ENCODE measurements at places on chromosomes 16 and 17. TPM values are rescaled to one million over a fixed set of nuclear protein-coding genes. Genes with fewer than 3 reads are reported as not detected.

- DNase-seq: no peak
Measured at GRCh38 chr16:57788252-57788841, 13.9 kb downstream of the KIFC3 start.

GRCh38 chr17:61122326-61122913, 277.2 kb upstream of the TBX2 start:
- no peak for DNase-seq

DNA sequence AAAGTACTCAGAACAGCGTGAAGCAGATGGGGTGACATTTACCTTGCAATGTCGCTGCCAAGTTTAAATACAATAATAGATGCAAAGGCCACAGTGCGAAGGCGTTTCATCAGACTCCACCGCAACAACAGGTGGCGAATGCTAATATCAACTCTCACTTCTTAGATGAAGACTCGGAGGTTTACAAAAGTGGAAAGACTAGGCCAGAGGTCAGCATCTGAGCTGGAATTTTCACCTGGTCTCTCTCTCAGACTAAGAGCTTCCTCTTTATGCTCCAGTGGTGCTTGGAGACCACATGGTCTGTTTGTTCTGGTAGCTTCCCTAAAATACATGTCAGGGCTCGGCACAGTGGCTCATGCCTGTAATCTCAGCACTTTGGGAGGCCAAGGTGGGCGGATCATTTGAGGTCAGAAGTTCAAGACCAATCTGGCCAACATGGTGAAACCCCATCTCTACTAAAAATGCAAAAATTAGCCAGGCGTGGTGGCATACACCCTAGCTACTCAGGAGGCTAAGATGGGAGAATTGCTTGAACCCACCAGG, 169.1 kb downstream of the XYLT1 start:
- peak; percentile 56 for DNase-seq

- peak; percentile 86 for DNase-seq
Measured at GRCh38 chr16:10964039-10964890, 19.9 kb downstream of the CLEC16A start.

- no peak for DNase-seq
Measured at GRCh38 chr16:69787883-69788282, 25.8 kb downstream of the WWP2 start.

DNA sequence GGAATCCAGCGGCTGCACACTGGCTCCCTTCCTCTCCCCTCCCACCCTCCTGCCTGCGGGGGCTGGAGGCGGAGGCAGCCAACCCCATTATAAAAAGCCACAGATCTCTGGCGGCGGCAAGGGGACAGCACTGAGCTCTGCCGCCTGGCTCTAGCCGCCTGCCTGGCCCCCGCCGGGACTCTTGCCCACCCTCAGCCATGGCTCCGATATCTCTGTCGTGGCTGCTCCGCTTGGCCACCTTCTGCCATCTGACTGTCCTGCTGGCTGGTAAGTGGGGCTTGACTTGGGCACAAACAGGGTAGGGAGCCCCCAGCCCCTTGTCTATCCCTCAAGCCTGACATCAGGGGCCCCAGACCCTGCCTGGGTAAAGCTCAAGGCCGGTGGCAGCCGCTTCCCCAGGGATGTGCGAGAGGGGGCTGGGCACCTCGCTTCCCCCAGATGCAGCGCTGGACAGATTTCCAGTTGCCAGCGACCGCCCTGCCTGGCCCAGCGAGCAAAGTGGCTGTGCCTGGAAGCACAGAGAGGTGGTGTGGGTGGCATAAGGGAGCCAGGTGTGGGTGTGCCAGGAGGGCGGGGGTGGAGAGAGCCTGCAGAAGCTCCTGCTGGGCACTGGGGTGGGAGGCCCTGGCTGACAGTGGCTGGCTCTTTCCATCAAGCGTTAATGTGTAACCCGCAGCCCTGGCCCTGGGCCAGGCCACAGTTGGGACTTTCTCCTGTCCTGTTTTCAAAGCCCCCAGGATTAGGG, at the start of gene CX3CL1:
Gene CX3CL1 (plus strand): TSS at position 119 of the 745 bp plus-strand sequence. CDS start 79 bp downstream, at position 198.
- DNase-seq: no peak

DNA sequence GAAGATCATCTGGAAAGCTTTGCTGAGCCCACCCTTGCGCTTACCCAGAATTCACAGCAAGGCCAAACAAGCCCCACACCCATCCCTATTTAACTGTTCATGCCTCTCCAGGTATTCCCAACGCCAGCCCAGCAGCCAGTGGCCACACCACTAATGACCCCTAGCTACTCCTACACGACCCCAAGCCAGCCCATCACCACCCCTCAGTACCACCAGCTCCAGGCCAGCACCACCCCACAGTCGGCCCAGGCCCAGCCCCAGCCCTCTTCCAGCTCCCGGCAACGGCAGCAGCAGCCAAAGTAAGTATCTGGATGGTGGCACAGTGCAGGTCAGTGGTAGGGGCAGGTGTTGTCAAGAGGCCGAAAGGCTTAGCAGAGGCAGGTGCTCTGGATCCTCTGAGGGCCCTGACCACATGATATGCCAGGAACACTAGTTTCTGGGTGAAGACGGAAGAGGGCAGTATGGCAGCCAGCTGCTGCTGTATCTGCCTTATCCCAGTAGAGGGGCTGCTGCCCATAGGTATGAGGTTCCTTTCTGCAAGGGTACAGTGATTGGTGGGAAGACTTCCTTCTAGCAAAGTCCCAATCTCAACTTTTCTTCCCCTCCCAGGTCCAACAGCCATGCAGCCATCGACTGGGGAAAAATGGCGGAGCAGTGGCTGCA, 10.7 kb downstream of the PROCA1 start:
- DNase-seq: no peak

GRCh38 chr17:64126918-64127317, 3.0 kb downstream of the ERN1 start:
- DNase-seq: no peak

DNA sequence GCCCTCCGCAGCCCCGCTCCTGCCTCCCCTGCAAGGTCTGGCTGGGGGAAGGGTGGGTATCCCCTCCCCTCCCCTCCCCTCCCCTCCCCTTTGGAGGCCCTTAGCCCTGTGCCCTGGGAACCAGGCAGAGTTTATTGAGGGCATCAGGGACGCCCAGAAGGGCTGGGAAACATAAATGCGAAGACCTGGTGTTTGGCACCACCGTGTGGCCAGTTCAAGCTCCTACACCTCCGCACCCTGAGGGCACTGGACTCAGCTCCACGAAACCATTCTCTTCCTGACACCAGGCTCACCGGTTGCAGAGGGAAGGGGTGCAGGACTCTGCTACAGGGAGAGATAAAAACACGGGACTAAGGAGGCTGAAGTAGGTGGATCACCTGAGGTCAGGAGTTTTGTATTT, 1.0 kb upstream of the AIPL1 start:
- peak; percentile 78 for DNase-seq

DNA sequence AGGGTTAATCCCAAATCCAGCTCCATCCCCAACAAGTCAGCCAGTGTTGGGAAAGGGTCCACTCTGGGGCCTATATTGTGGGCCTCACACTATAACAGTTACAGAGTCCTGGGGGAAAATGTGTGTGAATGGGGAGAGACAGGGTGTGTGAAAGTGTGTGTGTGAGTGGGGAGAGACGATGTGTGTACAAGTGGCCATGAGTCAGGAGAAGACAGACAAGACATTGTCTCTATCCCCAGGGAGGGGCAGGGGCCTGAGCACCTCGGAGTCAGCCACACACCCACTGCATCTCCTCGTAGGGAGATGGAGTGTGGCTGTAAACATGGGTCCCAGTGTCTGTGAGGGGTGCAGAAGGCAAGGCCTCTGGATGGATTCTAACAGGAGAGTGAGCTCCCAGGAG, 2.9 kb downstream of the CRHR1 start:
- DNase-seq: no peak

DNA sequence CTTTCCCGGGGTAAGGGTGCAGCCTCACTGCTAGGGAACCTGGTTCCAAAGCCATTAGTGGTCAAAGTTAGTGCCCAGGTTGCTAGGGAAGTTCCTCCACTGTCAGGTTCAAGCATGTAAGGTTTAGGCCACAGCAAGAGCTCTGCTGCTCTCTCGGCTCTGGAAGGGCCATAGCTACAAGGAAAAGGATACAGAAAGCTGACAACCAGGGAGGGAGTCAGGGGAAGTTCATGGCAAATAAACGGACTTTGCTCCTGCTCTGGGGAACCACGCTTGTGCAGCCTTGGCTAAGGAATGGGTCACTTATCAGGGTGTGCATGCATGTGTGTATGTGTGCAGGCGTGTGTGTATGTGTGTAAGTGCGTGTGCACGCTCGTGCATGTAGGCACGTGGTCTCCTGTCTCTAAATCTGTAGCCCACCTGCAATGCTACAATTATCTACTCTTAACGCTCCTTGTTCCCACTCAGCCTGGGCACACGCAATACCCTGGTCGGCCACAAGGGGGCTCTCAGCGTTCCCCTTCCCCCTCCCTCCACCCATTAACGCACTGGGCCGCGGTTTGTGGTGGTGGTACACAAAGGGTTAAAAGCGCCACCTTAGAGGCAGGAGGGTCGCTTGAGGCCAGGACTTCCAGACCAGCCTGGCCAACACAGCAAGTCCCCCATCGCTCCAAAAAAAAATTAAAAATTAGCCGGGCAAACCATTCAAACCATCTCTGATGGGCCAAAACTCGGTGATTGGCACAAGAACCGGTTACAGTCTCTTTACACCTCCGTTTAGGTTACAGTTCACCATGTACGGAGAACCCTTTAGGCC, 48.4 kb upstream of the KDM8 start:
- DNase-seq: peak; percentile 58

DNA sequence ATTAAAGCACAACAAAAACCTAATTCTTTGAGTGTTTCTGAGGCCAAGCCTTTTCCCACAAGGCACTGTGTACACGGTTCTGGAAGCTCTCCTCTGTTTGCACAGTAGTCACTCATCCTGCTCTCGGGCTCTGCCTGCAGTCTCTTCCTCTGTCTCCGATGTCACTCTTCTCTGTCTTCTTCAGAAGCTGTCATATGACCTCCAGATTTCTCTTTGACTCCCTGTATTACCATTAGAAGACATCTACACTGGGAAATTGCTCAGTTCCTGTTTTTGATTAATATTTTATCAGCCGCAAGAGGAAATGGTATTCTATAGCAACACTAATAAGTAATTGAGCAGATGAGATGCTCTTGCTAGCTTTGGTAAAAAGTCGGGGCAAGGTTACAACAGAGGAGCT, 422.9 kb downstream of the WWOX start:
- DNase-seq: no peak

DNA sequence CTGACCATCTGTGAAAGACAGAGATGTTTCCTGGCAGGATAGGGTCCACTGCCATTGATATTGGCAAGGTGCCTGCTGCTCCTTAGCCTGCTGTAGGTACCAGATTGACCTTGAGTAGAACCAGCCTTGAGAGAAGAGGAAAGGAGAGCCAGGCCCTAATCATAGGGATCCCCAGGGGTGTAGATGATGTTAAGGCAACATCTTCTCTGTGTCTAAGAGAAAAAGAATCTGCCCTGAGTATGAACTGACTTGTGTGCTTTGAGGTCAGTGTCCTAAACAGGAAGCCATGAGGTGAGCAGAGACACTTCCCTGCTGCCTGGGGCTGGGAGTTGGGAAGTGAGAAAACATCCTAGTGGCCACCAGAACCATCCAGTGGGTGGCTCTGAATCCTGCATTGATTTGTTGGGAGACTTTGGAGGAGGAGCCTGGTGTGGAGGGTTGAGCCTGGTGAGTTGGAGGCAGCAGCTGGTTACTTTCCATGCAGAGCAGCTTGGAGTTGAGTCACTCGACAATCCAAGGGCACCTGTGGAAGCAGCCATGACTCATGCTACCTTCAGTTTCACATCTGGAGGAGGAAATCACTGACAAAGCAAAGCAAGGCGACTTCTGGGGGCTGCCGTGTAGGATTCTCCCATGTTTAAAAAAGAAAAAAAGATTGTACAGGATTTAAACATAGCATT, 47.8 kb downstream of the BMERB1 start:
- DNase-seq: no peak

DNA sequence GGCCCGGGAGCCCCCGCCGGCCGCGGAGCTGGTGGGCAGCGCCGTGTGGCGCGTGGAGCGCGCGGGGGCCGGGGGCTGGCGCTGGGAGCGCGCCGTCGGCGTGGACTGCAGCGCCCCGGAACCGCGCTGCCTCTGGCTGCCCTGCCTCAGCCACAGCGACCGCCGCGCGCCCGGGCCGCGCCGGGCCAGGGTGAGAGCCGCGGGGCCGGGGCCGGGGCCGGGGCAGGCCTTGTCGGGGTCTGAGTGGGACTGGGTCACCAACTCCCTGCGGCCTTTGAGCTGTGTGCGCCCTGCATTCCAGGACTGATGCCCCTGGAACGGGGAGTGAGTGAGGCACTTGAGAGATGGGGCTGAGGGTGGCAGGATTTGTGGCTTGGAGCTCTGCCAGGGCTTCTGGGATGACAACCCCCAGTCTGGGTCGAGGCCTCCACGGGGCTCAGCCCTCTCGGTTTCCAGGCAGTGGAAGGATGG, 25.7 kb downstream of the ARHGAP23 start:
- no peak for DNase-seq

DNA sequence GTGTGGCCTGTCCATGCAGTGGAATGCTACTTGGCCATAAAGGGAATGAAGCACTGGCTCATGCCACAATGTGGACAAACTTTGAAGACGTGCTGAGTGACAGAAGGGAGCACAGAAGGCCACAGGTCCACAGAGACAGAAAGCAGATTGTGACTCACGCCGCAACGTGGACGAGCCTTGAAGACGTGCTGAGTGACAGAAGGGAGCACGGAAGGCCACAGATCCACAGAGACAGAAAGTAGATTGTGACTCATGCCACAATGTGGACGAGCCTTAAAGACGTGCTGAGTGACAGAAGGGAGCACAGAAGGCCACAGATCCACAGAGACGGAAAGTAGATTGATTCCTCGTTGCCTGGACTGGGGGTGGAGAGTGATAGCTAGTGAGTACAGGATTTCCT, 19.2 kb downstream of the ZC3H18 start:
- DNase-seq: no peak

DNA sequence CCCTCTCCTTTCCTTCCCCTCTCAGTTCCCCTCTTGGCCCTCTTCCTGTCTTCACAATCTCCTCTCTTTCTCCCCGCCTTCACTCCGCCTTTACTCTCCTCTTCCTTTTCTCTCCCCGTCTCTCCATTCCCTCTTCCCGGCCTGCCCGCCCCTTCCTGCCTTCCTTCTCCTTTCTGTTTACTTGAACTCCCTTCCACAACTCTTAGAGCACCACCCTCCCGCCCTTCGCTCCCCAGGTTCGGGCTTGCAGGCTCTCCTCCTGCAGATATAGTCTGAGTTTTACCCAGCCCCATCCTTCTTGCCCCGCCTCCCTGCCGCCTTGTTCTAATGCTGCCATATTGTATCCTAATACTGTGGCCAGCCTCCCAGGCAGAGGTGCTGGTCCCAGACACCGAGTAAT, 201.5 kb upstream of the N4BP1 start:
- DNase-seq: no peak

- DNase-seq: no peak
Measured at GRCh38 chr17:47265983-47266541, 12.4 kb downstream of the ITGB3 start.

IRX5 gene
- total RNA-seq: under 0.01 TPM

CDRT15L2 gene
- not detected for total RNA-seq

SEPTIN1 gene
- total RNA-seq: 38.2 TPM

PLSCR3 gene
- total RNA-seq: 26.9 TPM

EFCAB5 gene
- total RNA-seq: 0.27 TPM

NME1 gene
- total RNA-seq: 49.5 TPM

ARHGAP44 gene
- total RNA-seq: 0.27 TPM

All from hematopoietic multipotent progenitor cell (in vitro differentiated cells).